Fibroblast of skin of back (primary cell): ENCODE measurements at places on chromosomes 6 and 20.

GRCh38 chr6:134003542-134003951 is 48.9 kb downstream of the SLC2A12 start:
- DNase-seq, result peak; percentile 66

GRCh38 chr6:33438978-33439594 is 15.3 kb upstream of the ZBTB9 start:
- no peak for DNase-seq

GRCh38 chr6:10668126-10668917 is 26.1 kb downstream of the C6orf52 start:
- DNase-seq, result no peak

GRCh38 chr6:142855893-142856623 is 88.9 kb downstream of the HIVEP2 start:
- DNase-seq, result no peak

GRCh38 chr20:54290636-54291035 is 82.7 kb downstream of the PFDN4 start:
- no peak for DNase-seq

DNA sequence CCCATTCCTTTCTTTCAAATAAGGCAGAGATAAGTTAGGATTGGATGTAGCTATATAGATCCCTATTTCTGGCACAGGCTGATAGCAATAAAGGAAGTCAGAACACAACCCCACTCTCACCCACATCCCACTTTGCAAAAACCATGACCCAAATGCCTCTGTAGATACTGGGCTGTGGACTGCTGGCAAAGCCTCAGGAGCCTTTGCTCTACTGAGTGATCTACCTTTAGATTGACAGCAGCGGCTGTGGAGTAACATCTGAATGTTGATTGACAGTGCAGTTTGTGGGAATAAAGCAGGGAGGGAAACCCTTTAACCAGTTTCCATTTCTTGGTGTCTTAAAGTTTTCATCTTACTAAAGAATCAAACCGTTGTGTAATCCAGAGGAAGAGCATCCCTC is 6.7 kb upstream of the TMEM30A start:
- no peak for DNase-seq

GRCh38 chr20:24681634-24682495 is 212.4 kb downstream of the SYNDIG1 start:
- no peak for DNase-seq

DNA sequence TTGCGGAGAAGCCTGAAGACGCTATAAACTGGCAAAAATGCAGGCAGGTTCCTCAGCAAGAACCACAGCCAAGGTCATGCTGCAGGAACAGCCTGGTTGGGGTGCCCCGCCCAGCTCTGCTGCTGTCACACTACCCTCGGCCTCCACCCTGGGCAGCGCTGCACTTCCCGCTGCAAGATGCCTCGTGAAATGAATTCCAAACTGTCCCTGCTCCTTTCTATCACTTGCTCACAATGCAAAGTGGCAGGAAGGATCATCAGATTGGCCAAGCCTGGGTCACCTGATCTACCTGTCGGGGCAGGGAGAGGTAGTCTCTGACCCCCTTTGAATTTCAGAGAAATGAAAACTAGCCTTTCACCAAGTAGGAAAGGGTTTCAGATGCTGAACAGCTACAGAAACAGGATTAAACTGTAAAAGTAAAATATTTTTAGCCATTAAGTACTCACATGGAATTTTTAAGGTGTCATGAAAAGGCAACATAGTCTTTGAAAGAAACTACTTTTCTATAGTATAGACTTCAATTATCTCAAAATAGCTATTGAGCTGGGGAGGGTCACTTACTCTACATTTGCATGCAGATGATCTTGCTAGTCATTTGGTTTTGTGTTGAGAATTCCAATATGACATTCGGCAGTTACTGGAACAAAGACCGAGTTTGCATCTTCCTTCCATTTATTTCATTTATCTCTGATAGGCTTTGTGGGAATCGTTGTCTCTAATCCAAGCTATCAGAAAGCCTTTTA is 236.4 kb upstream of the ASCC3 start:
- no peak for DNase-seq

GRCh38 chr20:16476032-16476431 is 97.2 kb downstream of the KIF16B start:
- peak; percentile 56 for DNase-seq

DNA sequence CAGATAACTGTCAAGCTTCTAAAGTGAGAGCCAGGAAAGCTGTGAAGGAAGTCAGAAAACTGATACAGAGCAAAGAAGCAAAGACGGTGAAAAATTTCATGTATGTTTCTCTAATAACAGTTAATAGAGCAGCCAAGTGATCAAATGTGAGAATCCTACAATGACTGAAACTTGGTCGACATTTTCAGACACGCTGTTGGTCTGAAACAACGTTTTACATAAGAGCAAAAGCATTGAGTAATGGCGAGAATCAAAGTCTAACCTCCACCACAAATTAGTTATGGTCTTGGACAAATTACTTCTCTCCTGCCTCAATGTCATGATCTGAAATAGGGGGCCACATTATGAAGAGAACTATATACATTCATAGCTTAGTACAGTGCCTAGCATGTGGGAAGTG is 3.3 kb downstream of the MKKS start:
- DNase-seq, result no peak

DNA sequence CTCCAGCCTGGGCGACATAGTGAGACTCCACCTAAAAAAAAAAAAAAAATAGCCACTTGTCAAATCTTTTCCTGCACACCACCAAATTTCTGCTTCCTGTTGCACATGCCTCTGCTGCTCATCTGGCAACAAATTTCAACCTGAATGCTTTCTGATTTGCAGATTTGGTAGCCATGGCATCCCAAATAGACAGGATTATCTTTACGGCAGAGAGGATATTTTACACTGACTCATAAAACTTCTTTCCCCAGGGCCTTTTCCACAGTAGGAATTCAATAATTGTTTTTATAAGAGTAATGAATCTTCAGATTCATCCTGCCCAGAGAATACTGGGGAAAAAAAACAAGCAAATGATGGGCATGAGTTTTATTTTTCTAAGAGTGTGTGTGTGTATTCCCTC is 264.6 kb downstream of the FRK start:
- DNase-seq, result peak; percentile 75

- peak; percentile 92 for DNase-seq
Observed at GRCh38 chr6:137871831-137872454, 4.9 kb downstream of the TNFAIP3 start.

DNA sequence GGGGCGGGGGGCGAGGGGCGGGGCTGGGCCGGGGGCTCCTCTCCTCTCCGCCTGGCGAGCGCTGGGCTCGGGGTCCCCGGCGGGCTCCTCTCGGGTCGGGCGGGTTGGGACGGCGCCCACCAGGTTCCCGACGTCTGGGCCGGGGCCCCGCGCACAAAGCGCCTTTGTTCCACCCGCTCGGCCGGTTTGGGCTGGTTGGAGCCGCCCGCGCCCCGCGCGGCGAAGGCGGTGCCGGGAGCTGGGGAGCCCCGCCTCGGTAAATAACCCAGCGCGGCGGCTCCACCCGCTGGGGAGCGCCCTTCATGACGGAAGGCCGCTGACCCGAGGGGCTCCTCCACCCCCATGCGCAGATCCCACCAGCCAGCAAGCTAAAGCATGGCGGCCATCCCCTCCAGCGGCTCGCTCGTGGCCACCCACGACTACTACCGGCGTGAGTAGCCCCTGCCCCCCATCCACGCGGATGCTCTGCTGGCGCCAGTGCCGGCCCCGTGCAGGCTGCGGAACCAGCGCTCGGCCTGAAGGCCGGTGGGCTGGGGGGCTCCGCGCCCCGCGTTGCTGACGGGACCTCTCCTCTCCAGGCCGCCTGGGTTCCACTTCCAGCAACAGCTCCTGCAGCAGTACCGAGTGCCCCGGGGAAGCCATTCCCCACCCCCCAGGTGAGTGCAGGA is 503 bp downstream of the PPDPF start:
- DNase-seq, result peak; percentile 72
